SHP77 treated with DMSO at 0.1 percent for 48 hours (cell line): ENCODE measurements at places on chromosomes 5 and 9.

GRCh38 chr5:10503997-10504793 lies 59.7 kb upstream of the ANKRD33B start:
- DNase-seq = peak; percentile 91

GRCh38 chr5:151471276-151471675 lies 23.9 kb downstream of the SLC36A1 start:
- no peak for DNase-seq

GRCh38 chr9:34991607-34992375 lies 2.2 kb downstream of the DNAJB5 start:
- DNase-seq = no peak

DNA sequence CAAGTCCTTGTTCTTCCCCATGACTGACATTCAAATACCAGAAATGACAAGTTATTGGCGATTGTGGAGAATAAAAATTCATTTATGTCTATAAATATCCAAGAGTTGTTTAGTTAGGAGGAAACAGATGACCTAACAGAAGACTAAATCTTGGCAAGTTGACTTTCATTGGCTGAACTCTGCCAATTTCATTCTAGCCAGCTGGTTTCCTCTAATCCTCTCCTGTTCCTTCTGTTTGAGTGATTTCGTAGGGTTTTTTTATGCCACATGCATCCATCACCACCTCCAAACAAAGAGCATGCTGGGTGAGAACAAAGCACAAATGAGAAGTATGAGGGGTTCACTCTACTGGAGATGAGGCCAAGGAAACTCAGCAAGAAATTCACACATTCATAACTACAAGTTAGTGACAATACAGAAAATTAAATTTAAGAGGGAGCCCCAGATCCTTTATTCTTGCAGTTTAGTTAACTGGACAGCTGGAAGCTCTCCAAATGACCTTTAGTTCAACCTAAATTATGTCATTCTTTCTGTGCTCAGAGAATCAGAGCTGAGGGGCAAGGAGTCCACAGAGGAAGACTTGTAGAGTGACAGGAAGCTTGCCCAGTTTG lies 932.0 kb downstream of the TLE4 start:
- DNase-seq = no peak

DNA sequence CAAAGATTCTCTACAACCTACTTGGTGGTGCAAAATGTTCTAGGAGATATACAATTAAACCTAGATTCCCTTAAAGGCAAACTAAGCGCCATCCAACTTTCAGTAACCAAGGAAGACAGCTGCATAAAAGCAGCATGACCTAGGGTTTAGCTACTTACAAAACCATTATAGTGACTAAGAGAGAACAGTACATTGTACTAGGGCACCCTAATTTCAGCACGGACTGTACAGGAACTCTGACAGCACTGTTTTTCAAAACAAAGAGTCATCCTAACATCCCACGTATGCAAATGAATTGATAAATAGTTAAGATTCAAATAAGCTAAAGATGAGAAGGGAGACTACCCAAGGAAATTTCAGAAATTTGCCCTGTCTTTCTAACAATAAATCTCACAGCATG lies 30.0 kb downstream of the STRBP start:
- DNase-seq = no peak

GRCh38 chr9:18896531-18897179 lies 136.4 kb downstream of the SAXO1 start:
- DNase-seq = no peak

- no peak for DNase-seq
Observed at GRCh38 chr5:10303201-10303600, 4.5 kb downstream of the CMBL start.

DNA sequence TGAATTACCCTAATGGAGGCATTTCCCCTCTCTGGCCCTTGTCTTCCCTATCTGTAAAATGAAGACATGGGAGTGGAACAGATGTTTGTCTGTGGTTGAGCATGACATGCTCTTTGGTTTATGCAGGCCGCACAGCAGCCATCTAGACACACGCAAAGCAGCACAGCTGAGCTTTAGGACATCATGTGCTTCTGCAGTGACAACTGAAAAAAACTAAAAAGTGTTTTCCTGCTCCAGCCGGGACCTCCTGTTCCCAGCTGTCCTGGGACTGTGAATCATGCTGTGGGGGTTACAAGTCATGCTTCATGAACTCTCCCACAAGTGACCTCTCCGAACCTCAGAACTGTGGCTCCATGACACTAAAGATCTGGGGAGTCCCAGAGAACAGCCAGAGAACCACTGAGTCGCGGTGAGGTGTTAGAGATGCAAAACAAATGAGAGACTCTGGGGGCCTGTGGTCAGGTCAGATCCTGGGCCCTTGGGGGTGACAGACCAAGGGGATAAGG lies 1.7 kb downstream of the SMIM3 start:
- no peak for DNase-seq

DNA sequence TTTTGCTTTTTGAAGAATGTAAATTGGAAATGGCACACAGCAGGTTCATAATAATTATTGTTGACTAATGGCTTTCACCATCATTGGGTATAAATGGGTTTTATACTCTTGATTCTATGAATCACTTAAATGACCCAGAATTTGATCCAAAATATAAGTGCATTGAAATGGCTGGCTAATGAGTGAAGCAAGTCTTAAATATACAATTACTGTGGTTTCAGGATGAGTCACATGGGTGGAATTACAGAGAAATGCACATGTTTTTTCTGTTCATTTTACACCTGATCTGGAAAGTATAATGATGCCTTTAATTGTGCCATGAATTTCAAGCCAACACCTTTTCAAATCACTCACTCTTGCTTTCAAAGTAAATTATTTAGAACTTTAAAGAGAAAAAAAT lies 380.8 kb upstream of the CD180 start:
- DNase-seq = no peak

DNA sequence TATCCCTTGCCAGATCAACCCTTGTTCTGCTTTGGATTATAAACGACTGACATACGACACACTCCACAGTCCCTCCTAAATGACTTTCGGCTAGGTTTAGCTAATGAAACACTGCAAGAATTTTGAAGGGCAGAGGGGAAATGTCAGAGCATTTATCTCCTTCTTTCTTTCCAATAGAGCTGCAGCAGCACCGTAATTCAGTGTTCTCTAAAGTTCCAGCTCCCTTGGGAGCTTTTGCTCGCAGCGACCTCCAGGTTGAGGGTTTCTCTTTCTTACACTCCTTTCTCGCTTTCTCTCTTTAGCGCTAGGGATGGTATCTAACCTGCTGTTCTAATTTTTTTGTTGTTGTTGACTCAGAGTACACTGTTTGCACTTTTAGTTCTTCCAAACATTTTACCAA lies 467.1 kb upstream of the ST8SIA4 start:
- DNase-seq = no peak

DNA sequence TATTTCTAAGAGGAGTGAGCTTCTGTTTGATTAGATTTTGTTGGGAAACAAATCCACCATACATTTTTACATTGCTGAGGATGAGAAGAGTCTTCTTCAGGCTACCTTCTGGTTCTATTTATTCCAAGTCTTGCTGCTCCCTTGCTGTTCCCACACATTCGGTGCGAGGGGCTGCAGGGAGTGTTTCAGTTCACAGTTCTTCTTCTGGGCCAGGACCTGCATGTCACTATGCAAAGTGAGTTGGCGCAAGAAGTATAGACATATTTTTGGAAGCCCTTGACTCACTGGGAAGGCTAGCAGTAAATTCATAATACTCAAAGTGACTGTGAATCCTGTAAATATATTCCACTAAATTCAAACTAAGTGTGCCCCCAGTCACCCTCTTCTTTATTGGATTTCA lies 657.9 kb downstream of the TAF11L14 start:
- no peak for DNase-seq

- no peak for DNase-seq
Observed at GRCh38 chr9:100549048-100549447, 28.8 kb upstream of the CAVIN4 start.

GRCh38 chr5:153678617-153679329 lies 188.3 kb downstream of the GRIA1 start:
- DNase-seq = no peak

DNA sequence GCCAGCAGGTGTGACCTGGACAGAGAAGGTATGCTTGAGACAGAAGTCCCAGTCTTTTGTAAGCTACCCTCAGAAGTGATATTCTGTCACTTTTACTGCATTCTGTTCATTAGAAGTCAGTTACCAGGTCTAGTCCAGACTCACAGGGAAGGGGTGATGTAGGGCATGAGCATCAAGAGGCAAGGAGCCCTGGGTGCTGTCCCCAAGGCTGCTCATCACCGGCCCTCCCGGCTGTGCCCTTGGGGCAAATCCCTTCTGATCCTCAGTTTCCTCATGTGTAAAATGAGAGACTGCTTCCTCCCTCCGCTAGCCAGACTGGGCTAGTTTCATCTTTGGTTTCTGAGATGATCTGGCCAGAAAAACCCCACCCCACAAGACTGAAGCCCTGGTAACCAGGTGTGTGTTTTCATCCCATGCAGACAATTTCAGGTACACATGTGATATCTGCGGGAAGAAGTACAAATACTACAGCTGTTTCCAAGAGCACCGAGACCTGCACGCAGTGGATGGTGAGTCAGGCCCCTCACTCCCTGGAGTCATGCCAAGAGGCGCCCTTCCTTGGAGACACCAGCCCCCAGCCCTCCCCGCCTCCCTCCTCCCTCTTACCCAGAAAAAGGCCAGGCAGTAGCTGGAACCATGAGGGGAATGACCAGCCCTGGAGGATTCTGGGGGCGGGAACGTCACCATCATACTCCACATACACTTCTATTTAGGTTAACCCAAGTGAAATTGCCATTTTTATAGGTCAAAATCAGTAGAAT lies 71.0 kb downstream of the AMBP start:
- no peak for DNase-seq

- no peak for DNase-seq
Observed at GRCh38 chr9:91374939-91375338, 13.2 kb upstream of the AUH start.

- DNase-seq = no peak
Observed at GRCh38 chr5:39073767-39074016, 507 bp downstream of the RICTOR start.

DNA sequence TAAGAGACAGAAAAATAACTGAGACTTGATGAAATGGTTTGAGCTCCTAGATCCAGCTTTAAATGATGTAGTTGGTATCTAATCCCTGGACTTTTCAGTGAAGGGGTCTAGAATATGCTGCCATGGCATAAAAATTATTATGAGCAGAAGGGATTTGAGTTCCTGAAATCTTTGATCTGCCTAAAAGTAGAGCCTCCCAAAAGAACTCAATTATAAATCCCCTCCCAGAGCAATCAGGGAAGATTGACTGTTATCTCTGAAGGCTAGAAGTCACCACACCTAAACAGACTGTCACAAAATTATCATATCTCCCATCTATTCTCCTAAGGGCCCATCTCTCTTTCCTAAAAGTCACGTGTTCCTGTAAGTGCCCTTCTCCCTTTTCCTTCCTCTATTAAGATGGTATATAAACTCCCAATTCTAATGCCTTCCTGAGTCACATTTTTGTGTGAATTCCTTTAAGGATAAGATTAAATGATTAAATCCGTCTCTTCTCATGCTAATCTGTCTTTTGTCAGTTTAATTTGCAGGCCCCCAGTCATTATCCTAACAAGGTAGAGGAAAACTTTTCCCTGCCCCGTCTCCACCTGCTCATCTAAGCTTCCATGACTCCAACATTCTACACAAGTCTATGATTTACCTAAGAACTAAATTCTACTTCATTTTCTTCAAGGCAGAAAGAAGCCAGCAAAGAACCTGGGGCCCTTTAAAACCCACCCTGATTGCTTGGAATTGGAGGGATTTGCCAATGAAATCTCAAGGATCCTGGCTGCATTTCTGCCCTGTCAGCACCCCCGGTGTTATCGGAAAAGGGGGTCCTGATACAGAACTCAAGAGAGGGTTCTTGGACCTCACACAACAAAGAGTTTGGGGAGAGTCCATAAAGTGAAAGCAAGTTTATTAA lies 47.1 kb upstream of the PWWP2A start:
- DNase-seq = no peak

DNA sequence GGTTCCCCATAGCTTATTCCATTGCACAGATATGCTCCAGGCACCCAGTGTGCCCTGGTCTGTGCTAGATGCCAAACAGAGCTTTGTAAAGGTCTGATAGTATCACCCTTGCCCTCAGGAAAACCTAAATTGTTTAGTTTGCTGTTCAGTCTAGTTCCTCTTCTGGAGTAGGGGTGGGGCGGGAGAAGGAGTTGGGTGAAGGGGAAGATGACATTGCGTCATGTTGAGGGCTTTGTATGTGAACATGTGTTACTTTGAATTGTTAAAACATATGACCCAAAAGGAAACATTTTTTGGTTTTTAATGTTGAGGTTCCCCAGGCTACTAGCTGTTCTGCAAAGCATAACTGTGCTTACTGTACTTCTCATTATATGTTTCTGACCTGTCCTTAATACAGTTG lies 40.6 kb downstream of the HACD4 start:
- DNase-seq = no peak

GRCh38 chr5:133372293-133372937 lies 239.9 kb downstream of the FSTL4 start:
- DNase-seq = no peak

DNA sequence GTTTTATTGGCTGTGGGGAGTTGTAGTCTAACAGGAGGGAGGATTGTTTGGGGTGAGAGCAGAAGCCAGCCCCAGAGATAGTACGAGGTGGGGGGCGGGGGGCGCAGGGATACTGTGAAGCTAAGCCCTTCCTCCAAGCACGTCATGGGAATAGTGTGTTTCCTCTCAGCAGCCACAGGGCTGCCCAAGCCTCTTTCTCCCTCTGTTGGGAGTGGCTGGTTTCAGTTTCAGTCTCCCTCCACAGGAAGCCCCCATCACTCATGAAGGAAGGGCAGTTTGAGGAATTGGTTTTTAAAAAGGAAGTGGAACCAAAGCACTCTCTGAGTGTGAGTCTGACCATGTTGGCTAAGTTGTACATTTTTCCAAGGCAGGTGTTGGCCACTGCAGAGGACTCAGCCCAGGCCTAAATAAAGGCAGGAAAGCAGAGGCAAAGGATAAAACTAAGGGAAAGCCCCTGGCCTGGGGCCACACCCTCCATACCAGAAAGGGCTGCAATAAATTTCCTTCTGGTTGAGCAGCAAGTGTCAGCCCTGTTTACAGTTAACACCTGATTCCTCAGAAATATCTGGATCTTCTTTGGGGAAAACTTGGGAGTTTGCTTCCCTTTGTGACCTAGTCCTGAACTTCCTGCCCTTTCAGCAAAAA lies 3.2 kb downstream of the RAB24 start:
- DNase-seq = no peak

GRCh38 chr5:134151723-134152122 lies 25.0 kb downstream of the SKP1 start:
- no peak for DNase-seq

- no peak for DNase-seq
Observed at GRCh38 chr9:138009803-138010690, 132.5 kb downstream of the CACNA1B start.

- no peak for DNase-seq
Observed at GRCh38 chr5:73776405-73776804, 150.4 kb downstream of the ARHGEF28 start.

DNA sequence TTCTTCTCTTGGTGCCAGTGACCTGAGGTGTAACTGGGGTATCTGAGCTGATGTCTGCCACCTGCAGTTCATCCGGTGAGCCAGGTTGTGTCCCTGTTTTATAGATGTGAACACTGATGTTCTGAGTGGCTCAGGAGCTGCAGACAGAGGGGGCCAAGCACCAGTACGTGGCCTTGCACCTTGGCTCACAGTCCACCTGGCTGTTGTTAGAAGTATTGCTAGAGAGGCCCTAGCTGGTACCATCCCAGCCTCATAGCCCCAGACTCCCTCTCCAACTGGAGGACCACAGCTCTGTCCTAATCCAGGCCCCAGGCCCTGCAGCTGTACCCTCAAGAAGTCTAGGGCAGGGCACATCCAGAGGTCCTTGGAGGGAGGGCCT lies 16.2 kb downstream of the PHF2 start:
- no peak for DNase-seq

- DNase-seq = peak; percentile 40
Observed at GRCh38 chr9:89278997-89279739, 31.8 kb upstream of the CKS2 start.
